GM23248 (cell line): ENCODE measurements at places on chromosomes 1 and 21.
A peak's percentile ranks its signal among the peaks of the same experiment; 100 is the strongest.

GRCh38 chr1:211035821-211036380 is 98.0 kb downstream of the KCNH1 start:
- DNase-seq, result no peak

DNA sequence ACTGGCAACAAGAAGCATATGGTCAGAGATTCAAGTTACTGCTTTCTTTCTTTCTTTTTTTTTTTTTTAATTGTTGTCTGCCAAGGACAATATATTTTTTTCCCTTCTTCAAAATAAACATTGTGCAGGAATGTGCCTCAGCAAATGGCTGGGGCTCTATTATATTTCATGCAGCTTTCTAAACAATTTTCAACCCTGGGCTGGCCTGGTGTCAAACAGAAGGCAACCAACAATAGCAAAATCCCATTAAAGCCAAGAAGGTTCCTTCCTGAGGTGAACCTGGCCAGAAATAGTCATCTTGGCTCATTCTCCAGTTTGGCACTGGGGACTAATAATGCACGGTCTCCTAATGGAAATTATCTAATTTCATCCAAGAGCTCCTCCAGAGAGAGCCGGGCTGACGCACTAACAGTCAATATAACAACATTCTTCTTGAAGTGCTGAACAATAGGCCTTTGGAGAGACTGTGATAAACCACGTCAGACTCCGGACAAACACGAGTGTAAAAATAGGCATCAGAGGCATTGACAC is 35.7 kb upstream of the HLX start:
- no peak for DNase-seq

- DNase-seq, result peak; percentile 42
Measured at GRCh38 chr1:115041654-115042053, 12.0 kb downstream of the TSHB start.

- DNase-seq, result peak; percentile 61
Measured at GRCh38 chr1:94806441-94806871, 13.7 kb upstream of the SLC44A3 start.

DNA sequence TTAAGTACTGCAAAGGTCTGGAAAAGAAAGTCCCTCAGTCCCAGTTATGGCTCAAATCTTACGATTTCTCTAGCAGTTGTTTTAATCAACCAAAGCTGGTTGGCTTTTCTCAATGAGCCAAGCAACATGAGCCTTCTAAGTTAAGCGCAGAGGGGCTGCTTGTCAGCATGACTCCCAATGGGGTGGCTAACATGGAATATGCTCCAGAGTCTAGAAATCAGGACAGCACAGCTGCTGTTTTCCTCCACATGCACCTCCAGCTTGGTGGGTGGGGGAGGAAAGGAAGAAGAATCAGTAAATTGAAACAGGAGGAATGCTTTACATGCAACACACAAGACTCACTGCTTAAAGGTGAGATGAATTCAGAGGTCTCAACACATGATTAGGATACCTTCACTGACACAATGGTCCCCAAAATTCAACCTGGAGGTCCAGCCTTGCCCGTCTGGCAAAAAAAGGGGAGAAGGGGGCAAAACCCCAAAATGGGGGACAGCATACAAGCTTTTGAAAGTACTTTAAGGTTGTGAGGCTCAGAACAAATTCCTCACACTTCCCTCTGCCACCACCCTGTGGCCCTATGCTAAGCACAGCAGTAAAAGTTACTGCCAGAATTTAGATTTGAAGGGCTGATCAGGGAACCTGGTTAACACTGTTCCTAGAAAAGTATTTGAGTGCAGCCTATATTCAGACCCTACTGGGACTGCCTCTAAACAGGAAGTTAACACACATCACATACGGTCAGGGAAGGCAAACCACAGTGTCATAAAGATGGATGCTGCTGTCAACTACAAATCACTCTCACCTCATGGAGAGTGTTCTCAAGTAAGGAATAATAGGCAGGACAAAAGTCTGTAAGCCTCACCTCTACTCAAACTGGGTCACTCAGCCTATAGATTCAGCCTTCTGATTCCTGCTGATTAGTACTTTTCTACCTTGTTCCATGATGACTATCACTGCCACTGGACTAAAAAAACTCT is 2.6 kb downstream of the GATAD2B start:
- DNase-seq, result peak; percentile 52

GRCh38 chr1:193763266-193763665 is 576.9 kb upstream of the B3GALT2 start:
- DNase-seq, result peak; percentile 11

GRCh38 chr1:245108909-245109308 is 45.9 kb upstream of the KIF26B start:
- DNase-seq, result no peak

DNA sequence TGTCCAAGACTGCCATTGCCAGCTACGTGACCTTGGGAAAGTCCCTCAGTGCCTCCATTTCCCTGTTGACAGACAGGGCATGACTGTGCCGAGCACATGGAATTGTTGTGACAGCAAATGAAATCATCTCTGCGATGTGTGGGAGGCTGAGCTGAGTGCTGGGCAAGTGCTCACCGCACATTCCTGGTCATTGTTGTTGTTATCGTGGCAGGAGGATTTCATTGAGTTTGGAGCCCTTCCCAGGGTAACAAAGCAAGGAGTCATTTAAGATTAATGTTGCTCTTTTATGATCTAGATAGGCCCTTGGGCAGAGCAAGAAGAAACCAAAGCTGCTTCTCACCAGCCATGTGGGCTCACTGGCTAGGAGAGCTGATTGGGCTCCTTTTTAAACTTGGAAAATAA is 39.6 kb upstream of the ITPKB start:
- DNase-seq, result peak; percentile 97

DNA sequence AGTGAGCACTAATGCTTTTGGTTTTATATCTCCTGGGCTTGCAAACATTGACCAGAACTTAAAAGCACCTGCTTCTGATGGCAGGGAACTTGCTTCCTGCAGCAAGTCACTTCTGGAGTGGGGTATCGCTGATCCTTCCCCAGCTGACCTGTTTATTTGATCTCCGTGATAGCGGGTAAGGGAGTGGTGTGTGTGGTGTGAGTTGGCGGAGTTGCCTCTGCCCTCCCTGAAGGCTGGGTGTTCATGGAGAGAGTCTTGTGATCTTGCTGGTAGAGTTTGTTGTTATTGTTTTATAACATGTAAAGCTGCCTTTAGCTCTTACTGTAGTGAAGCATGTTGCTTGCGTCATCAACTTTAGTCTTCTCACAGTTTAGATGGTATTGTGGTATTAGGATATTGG is 3.9 kb downstream of the MFN2 start:
- DNase-seq, result no peak

- no peak for DNase-seq
Measured at GRCh38 chr1:220642285-220642684, 47.9 kb upstream of the C1orf115 start.
